ENCODE measurements at places on chromosomes 4 and X.

DNA sequence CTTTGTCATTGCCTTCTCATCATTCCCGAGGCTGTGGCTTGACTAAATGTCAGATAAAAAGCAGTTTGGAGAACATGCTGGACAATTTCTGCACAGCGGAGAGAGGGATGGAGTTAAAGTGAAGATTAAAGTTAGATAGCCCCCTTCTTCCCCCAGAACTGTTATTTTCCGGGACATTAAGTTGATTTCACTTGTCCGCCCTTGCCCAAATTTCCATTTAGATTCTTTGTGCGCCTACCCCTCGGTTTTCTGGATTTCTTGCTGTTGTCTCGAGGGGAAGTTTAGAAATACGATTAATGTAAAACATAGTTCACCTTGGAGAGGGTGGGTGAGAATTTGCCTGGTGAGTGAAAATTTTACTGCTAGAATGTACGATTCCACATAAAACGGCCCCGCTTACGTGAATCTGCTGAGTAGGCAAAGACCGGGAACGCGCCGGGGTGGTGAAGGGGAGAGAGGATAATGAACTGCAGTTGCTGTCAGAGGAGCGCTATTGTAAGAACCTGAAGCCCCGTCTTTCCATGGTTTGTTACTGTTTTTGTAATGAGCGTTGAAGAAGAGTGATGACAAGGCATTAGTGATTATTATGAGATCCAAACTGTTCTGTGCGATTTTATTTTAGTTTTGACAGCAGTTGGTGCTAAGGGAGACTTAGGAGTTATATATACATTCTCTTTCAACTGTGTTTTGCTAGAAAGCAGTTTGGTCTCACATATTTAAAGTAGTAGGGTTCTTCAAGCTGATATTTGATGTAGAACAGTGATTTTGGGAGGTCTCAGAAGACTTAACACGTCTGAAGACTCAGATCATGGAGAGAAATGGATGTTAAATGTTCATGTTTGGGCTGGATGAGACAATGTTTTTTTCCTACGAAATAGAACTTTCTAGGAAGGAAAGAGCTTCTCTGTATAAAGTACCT is 73.0 kb downstream of the AFF1 start:
- DNase-seq: no peak

GRCh38 chr4:2850966-2851798 is 7.5 kb downstream of the ADD1 start:
- DNase-seq: no peak

GRCh38 chr4:139245590-139245989 is 34.4 kb downstream of the MGARP start:
- DNase-seq: no peak

DNA sequence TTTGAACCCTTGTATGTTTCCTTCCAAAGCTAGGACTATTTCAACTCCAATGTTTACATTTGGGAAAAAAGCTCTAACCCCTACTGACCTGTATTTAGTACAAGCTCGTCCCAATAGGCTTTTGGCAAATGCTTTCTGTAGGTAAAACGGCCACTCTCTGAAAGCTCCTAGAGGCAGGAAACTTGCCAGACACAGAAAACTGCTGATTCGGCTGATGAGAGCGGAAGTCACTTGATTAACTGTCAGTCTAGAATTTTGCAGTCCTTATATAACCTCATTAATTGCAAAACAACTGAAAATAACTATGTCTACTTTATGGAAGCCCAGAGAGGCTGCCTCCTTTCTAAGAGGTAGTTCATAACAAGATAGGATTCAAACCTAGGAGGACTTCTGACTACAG is 108.1 kb downstream of the TSPAN7 start:
- DNase-seq: no peak

DNA sequence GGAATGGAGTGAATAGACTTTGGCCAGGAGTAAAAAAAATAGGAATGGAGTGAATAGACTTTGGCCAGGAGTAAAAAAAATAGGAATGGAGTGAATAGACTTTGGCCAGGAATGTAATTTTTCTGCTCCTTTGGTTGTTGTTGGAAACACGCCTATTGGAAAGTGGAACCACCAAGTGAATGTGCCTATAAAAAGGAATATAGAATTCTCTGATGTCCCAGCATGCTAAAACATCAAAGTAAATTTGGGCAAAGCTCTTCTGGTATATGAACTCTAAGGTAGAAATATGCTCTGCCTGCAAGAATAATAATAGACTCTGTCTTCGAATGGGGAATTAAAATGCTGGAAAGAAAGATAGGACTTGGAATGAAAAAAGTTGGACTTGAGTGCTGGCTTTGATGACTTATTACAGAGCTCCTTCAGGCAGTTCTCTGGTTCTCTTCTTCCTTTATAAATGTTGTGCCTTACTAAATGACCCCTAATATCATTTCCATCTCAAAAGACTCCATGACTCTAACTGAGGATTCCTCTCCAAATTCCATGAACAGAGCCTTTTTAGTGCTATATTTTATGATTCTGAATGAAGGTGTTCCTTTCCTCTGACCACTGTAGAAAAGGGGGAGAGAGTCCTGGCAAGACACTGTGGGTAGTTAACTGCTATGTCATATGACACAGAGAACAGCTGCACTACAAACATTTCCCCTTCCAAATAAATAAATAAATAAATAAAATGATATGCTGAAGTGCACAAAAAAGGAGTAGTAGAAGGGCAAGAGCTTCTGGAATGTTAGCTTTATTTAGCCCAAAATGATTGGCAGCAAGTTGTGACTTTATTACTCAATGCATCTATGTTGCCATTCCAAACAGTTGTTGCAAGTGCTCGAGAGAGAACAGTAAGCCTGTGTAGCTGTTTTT is 13.5 kb upstream of the GBA3 start:
- DNase-seq: no peak

GRCh38 chrX:104113222-104113965 is 1.1 kb downstream of the ZCCHC18 start:
- DNase-seq: peak; percentile 52

- DNase-seq: no peak
These were observed 8.7 kb upstream of the TADA2B start for GRCh38 chr4:7034262-7035081.

- DNase-seq: no peak
These were observed 17.6 kb downstream of the THAP9 start for GRCh38 chr4:82918091-82918490.

GRCh38 chr4:147879676-147880075 is 147.8 kb downstream of the ARHGAP10 start:
- no peak for DNase-seq

DNA sequence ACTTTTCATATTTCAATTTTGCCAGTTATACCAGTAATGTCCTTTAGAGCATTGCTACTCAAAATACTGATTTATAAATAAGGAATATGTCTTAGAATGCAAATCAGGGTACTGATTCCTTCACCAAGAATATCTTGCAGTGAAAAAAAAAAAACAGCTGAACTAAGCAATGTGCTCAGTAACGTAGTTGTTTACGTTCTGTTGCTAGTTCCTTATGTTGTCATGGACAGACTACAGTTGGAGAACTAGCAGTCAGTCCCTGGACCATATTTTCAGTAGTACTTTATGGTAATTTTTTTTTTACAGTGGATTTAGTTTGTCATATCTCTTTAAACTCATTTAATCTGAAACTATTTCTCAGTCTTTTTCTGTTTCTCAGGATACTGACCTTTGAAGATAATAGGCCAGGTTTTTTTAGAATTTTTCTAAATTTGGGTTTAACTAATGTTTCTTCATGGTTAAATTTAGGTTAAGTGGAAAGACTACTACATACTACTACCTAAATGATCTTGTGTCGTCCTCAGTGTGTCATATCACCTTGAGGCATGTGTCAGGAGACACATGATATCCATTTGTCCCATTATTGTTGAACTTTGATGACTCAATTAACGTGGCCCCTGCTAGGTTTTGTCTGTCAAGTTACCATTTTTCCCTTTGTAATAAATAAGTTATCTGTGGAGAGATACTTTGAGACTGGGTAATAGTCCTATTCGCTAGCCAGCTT is 21.0 kb downstream of the SMARCAD1 start:
- DNase-seq: no peak

DNA sequence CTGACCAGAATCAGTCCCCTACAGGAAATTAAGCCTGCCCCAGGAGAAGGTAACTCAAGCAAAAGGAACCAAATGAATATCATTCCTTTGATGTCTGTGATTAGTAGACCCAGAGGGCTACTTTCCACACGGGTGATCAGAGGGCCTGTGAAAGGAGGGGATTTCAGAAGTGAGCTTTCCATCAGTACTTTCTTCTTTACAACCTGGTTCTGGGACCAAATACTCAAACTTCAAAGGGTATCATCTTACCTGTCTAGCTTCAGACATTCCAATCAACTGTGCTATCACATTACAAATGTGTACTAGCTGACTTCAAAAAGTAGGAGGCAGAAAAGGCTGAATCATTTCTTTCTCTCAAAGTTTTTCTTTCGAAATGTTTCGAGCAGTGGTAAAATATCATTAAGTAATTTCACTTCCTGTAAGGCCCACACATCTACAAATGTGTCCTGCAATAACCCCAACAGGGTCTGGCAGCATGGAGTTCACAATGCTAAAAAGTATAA is 23.9 kb downstream of the ACSL4 start:
- DNase-seq: no peak

DNA sequence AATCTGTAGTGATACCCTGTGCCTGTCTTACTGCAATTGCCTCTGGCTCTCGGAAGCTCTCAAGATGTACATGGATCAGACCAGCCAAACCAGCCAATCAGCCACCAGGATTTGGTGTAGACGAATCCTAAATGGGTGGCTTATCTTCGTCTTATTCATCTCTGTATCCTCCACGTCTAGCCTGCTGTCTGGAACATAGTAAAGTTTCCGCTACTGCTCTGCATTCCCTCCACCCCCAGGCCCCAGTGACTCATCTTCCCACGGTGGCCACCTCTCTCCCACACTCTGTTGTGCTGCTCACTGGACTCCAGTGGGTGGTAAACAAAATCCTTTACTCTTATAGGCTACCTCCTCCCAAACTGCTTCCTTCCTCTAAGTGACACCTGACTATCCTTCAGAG is 37.8 kb downstream of the SEPTIN6 start:
- no peak for DNase-seq

- no peak for DNase-seq
These were observed 606.2 kb upstream of the ZFP42 start for GRCh38 chr4:187389420-187389819.

DNA sequence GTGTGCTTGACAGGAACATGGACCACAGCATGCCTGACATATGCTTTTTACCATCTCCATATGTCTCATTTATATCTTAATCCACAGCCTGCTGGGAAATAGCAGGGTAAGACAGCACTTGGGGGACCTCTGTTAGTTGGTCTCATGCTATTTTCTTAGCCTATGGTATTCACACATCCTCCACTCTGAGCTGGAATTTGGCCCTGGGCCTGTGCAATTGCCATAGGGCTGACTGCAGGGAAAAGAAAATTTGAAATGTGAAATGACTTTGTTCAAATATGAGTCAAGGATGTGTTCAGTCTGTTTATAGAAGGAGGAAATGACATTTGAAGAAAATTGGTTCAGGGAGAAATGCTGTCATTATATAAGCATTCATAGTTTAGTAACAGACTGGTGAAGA is 9.6 kb upstream of the MAP7D3 start:
- DNase-seq: no peak

DNA sequence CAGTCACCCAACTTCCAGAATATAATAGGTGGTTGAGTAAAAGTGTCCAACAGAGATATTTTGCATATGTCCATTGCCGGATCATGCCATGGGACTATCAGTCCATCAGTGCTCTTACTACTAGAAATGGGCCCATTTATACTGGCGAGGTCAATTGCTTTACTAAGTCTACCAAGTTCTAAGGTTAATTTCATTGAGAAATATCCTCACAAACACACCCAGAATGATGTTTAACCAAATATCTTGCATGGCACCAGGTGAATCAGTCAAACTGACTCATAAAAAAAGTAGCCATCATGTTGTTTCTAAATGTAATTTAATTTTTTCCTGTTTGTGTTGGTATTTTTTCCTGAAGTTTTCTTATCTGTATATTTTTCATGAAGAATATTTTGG is 1217.0 kb downstream of the RAPGEF2 start:
- DNase-seq: no peak

DNA sequence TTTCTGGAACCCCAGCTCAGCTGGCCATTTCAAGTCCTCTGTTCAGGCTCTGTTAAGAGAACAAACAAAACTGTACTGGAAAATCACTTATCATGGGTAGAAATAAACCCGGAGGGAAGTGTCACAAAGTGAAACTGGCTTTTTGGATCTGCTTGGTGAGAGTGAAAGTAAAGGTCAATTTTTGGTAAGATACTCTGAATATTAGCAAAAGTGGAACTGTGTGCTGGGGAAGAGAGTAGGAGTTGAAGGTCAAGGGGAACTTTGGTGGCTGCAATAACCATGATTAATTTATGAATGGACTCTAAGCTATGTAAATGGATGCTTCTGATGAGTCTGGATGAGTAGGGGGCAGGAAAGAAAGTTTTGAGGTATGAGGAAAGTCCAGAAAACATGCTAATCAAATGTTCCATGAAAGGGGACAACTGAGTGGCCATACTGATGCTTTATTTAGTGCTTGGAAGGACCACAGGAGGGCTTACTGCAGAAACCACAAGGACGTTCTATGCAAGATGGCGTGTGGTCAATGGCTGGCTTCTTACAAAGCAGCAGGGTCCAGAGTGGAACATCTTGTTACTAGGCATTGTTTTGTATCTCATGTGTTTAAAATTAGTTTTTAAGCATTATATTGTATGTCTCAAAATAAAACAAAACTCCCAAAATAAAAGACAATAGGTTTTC is 36.8 kb upstream of the TNIP3 start:
- no peak for DNase-seq

GRCh38 chr4:105599932-105600655 is 47.7 kb downstream of the ARHGEF38 start:
- DNase-seq: no peak

GRCh38 chrX:110941906-110942305 is 146.3 kb upstream of the CHRDL1 start:
- DNase-seq: no peak

- no peak for DNase-seq
These were observed 461 bp downstream of the FBXW7 start for GRCh38 chr4:152535360-152535902.

DNA sequence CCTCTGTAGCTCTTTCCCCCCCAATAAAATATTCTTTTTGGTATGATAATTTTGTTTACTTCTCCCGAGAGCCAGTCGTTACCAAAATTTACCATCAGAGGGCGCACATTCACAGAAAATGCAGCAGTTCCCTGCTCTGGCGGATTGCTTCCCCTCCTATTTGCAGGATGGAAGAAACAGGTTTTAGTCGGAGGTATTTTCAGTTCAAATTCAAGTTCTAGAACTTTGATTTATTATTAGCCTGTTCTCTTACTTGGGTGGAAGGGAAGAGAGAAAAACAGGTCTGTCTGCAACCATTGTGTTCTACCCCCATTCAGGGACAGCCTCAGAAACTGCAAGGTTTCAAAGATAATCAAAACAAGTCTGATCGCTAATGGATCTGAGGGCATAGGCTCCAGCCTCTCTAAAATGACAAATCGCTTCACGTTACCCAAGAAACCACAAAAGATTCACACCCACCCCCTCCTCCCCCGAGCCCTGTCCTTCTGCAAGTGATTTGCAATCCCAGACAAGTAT is 263.8 kb upstream of the RPS6KA3 start:
- DNase-seq: peak; percentile 41

GRCh38 chrX:9912351-9913145 is 54.6 kb upstream of the CLDN34 start:
- peak; percentile 48 for DNase-seq

- no peak for DNase-seq
These were observed 6.0 kb downstream of the GNPDA2 start for GRCh38 chr4:44720371-44720770.
